Activated CD8-positive, alpha-beta memory T cell treated with anti-CD3 and anti-CD28 coated beads for 4 hours (primary cell): ENCODE measurements at places on chromosomes 1 and 21.

DNA sequence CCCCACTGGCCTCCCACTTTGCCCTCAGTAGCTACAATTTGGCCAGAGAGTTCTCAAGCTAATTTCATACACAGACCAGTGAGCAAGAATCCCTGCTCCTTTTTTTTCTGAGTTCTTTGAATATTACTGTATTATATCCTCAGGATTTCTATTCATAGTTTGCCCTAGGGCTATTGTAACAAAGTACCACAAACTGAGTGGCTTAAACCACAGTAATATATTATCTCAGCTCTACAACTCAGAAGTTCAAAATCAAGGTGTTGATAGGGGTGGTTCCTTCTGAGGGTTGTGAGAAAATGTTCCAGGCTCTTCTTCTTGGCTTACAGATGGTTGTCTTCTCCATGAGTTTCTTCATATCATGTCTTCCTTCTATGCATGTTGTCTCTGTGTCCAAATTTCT lies 289.4 kb upstream of the ESRRG start:
- DNase-seq = no peak

DNA sequence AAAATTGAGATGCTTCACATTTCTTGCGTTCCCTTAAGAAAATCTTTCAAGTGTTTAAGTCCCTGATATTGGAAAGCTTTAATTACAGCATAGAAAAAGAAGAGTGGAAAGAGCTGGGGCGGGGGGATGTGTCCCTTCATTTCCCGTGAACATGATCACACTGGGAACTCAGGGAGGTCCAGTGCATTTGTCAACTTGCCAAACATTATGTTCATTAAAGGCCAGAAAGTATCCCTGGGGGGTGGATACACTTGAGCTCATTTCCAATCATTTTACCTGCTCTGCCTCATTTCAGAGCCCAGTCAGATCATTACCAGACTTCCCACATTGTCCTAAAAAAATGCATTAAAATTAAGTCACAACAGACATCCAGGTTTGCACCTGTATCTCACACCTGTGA lies 123.6 kb upstream of the KCNJ15 start:
- no peak for DNase-seq

DNA sequence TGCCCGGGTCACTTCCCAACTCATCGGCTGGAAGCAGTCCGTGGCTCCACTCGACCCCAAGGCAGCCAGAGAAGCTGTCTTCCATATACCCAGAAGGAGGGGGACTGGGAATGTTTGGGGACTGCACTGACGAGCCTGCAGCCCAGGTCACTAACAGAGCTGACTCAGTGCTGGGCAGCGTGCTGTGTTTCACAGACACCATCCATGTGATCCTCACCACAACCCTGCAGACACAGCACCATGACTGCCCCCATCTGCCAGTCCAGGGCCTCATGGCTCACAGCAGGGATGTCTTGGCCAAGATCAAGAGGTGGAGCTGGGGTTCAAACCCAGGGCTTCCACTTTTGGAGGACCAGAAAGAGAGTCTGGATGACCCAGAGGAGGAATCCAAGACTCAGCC lies 67.9 kb downstream of the KLHDC7A start:
- DNase-seq = no peak

DNA sequence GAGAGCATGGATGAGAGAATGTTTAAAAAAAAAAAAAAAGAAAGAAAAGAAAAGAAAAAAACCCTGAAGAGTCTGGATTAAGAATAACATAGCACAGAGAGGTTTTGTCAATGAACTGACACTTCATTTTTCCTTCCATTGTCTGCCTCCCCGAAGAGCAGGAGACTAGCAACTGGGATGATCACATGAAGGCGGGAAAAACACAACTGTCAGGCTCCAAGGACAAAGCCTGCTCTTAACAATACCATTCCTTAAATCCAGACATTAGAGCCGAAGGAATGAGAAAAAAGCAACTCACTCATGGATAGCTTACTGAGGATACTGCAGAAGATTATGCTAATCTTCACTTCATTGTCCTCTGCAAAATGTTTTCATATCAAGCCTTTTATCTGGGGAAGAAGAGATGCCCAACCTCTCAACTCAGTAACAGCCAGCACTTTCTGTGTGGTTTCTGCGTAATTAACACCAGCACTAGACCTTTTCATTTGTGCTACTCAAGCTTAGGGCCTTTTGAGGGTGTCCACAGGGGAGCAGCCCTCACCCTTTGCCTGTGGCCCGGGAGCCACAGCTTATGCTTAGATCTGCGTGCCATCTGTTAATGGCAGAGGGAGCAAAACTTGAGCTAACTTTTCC lies 182.3 kb downstream of the BARHL2 start:
- DNase-seq = no peak

GRCh38 chr21:42195378-42196031 lies 23.4 kb upstream of the ABCG1 start:
- DNase-seq = no peak

DNA sequence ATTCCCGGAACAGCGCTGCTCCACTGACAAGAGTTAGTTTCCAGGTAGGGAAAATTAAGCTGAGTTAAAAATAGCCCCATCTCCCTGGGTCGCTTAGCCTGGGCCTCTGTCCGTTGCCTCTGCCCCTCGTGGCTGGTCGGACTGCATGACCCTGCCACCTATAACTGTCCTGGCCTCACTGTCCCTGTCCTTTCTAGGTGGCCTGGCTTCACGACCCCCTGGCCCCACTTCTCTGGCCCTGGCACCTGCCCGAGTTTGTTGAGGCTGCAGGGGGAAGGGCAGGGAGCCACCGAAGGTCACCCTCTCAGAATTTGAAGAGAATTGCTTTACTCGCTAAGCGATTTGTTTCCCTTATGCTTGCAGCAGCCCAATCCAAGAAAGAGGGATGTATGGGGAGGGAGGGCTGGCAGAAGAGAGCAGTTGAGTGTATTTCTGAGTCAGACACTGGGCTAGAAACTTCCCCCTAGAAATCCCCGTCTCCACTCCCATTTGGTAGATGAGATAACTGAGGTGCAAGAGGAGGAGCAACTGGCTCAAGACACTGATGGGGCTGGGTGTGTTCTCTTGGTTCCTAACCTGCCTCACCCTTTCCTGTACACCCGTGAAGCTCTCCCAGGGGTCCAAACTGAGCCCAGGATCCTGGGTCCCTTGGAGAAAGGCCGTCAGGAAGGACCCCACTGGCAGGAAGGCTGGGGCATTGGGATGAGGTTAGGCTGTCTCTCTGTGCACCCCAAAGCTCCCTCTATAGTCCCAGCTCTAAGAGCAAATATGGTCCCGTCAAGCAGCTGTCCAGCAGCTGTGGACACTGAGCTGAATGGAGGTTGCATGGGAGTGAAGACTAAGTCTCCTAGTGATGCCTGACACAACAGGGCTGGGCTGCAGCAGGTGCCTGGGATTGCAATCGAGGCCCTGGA lies 2.9 kb upstream of the EDN2 start:
- no peak for DNase-seq

DNA sequence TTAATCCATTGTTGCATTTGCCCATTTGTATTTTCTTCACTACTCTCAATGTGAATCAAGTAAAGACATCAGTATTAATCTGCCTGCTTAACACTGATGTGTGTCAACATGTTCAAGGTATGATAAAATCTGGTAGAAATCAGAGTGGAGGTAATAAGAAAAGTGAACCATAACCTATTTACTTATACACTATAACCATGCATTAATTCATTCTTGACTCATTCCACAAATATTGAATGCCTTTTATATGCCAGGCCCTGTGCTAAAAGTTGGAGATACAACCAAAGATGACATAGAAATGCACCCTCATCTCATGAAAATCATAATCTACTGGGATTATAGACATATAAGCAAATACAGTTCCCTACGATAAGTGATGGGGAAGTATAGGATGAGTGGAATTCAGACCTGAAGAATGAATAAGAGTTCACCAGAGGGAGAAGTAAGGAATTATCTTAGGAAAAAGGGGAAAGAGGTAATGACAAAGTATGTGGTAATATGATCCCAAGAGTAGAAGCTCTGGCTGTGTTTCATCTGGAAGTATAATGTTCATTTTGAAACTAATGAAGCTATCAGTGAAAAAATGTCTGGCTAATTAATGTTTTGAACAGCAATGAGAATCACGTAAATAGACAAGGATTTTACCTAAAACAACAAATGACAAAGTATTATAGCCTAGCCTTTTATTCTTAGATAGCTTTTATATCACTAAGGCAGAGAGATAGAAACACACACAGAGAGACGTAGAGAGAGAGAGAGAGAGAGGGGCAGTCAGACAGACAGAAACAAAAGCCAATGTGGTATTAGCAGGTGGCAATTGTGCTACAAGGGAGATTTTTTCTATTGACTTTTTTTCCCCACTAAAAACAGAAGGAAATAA lies 7.0 kb upstream of the RWDD3 start:
- no peak for DNase-seq

GRCh38 chr1:33682371-33682770 lies 181.5 kb upstream of the HMGB4 start:
- DNase-seq = no peak

GRCh38 chr1:6531996-6532395 lies 22.3 kb downstream of the NOL9 start:
- DNase-seq = no peak

GRCh38 chr1:153358691-153358975 lies 979 bp downstream of the S100A9 start:
- DNase-seq = no peak

GRCh38 chr1:44603718-44604117 lies 70.6 kb downstream of the TMEM53 start:
- no peak for DNase-seq

DNA sequence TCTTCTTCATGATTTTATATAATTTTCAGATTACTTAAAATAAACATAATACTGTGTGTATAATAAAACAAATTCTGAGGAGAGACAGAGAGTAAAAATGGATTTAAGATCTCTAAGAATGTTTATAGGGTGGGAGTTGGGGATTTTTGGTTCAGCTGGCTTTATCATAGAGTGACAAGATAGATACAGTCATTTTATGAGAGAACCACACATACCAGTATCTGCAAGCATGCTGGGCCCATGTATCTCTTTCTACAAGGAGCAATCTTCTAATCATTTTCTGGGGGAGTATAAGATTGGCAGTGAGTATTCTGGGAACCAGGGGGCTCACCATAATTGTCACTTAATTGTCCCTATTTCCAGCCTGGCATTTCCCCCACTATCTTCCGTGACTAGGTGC lies 64.3 kb upstream of the DUSP10 start:
- DNase-seq = no peak

DNA sequence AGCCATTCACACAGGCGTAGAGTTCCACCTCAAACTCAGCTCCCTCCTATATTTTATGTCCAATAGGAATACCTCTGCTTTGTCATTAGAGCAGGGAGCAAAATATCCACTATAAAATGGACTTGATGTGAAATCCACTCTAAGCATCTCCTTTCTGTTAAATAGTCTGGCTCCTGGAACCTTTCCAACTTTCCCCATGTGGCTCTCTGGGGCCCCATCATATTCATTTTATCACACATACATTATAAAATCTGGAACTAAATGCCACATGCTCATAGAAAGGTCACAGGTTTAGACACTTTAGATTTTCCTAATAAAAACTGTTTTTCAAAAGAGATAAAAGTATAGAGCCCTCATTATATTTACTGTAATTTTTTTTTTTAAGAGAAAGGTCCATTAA lies 82.1 kb downstream of the PTPN14 start:
- no peak for DNase-seq

- no peak for DNase-seq
Measured at GRCh38 chr21:40200946-40201345, 333.7 kb downstream of the PCP4 start.

DNA sequence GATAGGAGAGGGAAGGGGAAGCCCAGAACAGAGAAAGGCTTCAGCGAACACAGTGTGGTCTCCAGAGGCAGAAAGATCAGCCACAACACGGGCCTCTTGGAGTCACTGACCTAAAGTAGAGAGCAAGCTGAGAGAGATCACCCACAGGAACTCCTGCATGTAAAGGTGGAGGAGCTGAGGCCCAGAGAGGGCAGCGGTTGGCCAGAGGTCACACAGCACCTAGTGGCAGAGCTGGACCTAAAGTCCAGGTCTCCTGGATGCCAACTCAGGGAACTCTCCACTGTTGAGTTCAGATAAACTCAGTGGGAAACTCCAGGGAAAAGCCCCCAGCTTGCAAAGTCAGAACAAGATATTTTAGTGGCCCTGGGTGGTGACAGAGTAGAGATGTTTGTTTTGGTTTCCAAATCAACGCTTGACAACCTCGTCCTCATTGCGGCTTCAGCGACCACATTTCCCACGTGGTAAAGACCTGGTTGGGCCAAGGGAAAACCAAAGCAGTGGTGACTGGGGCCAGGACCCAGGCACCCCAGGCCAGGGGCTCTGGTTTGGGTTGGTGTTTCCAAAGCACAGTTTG lies 4.6 kb downstream of the IFFO2 start:
- peak; percentile 66 for DNase-seq

DNA sequence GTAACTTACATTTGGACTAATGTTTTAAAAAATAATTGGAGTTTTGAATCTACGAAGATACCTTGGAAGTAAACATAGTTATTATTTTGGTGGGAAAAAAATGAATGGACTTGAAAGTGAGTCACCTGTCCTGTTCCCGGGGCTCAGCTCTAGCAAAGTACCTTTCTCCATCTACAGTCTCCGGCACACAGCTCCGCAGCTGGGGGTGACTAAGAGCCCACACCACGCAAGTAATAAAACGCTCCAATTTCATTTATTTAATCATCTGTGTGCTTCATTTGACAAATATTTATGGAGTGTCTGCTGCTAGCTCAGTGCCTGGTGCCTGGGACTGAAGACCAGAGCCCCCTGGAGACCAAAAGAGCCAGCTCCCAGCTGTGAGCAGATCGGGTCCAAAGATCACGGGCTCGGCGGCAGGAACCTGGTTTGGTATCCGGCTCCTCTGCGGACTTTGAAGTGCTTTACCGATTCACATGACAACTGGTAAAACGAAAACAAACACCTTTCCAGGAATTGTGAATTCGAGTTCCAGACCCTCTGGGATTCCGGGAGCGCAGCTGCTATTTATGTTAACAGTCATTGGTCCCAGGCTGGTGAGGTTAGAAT lies 1.7 kb upstream of the RIPK4 start:
- DNase-seq = no peak

GRCh38 chr1:52186449-52186848 lies 44.6 kb downstream of the ZFYVE9 start:
- no peak for DNase-seq

DNA sequence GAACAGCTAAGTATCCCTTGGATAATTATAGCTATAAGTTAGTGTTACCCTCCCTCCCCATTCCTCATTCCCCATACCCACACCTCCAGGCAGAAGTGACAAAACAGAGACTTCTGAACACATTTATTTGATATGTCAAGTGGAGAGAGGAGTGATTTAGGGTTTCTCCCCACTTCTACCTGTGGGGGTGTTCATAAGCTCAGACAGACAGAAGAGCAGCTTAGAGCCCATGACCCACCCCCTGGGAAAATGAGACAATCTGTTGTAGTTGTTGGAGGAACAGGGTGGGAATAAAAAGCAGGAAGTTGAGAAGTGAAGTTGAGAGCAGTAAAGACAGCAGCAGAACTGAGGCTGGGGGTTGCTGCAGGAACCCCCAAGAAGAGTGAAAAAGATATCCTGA lies 1.5 kb upstream of the LIX1L start:
- no peak for DNase-seq

DNA sequence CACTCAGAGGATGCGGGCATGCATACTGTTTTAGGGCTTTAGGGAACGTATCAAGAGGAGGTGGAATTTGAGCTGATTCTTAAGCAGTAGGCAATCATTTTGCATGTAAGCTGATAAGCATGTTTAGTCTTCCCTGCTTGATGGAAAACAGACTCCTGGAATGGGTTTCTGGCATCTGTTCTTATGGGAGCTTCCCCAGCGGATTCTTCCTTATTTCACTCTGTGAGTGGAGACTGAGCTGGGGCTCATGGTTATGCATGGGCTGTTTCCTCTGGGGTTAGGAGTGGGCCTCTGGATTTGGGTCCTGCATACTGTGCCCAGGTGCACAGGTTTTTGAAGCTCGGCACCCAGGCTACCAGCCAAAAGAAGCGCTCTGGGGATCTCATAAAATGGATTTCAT lies 93.4 kb downstream of the DIRAS3 start:
- no peak for DNase-seq
